ENCODE measurements at places on chromosomes 5 and 9.

GRCh38 chr5:17401470-17402288, 96.4 kb upstream of the TAF11L2 start:
- DNase-seq = no peak

- no peak for DNase-seq
Observed at GRCh38 chr9:120099065-120099464, 480.9 kb downstream of the CDK5RAP2 start.

DNA sequence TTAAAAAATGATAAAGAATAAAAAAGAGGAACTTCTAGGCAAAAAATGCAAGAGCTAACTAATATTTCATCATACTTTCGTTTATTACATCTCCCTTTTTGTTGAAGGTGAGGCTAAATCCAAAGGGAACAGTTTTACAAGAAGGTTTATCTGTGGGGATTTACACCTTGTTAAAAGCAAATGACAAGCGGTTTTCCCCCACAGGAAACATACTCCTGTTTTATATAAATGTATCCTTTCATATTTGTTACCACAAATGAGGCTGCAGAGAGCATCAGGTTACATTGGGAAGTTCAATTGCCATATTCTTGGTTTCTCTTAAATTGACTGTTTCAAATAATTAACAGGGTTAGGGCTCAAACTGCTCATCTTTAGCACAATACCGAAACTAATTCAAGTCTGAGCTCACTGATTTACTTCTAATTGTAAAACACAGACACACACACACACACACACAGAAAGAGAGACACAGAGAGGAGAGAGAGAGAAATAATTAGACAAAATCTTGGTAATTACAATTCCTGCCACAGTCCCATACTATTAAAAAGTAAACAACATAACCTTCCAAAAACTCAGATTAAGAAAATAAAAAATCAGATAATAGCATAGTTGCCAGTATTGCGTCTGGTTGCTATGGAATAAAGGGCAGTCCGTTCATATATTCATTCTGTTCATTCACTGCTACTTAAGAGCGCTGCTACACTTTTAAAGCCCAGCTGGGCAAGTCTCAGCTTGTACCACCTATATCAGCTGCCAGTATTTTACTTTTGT, 17.1 kb downstream of the RFX3 start:
- DNase-seq = no peak

GRCh38 chr5:142023836-142024235, 11.0 kb upstream of the GNPDA1 start:
- DNase-seq = no peak

DNA sequence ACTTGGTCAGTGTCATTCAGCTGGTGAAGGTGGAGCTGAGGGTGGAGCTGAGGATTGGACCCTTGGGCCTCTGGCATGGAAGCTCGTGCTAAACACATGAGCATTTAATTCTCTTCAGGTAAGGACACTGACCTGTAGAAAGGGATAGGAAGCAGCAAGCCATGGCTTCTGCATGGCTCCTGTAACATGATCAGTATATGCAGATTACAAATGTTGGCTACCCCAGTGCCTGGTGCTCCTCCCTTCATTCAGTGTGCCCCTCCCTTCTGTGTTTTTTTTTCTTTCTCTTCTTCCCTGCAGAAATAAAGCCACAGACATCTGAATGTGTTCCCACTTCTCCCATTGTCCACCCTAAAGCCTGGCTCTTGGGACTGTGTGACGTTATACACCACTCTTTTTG, 52.9 kb downstream of the ARHGAP26 start:
- DNase-seq = no peak

- DNase-seq = no peak
Observed at GRCh38 chr5:78419396-78419795, 59.0 kb downstream of the SCAMP1 start.

DNA sequence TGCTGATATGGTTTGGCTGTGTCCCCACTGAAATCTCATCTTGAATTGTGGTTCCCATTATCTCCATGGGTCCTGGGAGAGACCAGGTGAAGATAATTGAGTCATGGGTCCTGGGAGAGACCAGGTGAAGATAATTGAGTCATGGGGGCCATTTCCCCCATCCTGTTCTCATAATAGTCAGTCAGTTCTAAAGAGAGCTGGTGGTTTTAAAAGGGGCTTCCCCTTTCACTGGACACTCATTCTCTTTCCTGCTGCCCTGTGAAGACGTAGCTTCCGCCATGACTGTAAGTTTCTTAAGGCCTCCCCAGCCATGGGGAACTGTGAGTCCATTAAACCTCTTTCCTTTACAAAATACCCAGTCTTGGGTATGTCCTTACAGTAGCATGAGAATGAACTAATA, 99.6 kb downstream of the TRIM32 start:
- no peak for DNase-seq

DNA sequence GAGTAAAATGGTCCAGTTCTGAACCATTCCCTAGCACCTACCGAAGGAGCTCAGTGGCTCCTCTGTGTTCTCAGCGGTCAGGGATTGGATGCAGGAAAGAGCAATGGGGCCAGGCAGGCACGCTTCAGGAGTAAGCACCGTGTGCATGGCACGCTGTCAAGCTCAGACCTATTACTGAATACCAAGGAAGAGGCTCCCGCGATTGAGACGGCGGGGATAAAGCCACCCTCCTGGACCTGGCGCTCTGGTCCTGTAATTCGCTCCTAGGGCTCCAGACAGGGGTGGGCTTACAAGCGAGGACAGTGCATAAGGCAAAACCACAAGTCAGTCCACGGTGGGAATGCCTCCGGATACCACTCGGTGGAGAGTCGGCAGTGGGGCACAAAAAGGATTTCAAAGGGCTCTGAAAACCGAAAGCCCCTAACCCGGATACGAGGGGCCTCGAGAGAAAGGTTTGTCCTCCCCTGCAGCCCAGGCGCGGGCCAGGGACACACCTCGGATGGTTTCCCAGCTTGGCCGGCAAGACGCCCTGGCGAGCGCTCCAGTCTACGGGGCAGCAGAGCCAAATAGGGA, 988 bp downstream of the OXCT1 start:
- peak; percentile 46 for DNase-seq

DNA sequence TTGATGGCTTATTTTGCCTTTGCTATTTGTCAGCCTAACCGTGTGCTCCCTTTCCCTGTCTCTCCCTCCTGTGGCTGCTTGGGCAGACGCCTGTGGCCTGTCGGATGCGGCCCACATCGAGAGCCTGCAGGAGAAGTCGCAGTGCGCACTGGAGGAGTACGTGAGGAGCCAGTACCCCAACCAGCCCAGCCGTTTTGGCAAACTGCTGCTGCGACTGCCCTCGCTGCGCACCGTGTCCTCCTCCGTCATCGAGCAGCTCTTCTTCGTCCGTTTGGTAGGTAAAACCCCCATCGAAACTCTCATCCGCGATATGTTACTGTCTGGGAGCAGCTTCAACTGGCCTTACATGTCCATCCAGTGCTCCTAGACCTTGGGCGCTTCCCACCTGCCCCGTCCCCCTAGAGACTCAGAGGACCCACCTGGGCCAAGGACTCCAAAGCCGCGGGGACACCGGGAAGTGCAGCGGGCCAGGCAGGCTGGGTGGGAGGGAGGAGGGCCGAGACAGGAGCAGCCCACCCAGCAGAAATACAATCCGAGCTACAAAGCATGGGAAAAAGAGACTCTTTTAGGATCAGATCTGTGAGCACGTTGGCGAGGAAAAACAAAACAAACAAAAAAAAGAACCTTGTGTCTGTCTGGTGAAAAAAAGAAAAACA, 10.6 kb downstream of the NR2F1 start:
- DNase-seq = no peak

GRCh38 chr9:107707915-107708441, 218.4 kb upstream of the KLF4 start:
- no peak for DNase-seq

GRCh38 chr5:76219636-76220035, 136.5 kb downstream of the SV2C start:
- no peak for DNase-seq

- DNase-seq = no peak
Observed at GRCh38 chr5:159992566-159992965, 16.4 kb upstream of the TTC1 start.

DNA sequence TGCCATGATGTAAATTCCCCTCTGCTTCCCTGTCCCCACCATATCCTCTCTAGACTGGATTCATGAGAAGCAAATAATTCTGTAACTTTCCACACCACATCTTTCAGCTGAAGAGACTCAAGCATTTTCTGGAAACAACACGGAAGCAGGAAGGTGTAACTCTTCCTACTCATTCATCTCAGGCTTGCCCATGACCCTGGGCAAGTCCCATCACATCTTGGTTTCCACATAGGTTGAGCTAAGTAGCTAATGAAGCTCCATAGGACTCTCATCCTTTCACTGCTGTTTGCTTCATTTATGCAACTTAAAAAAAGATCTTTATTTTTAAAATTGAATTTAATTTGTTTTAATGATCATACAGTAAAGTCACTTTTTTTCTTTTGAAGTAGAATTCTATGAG, 32.7 kb upstream of the STARD4 start:
- DNase-seq = no peak

- DNase-seq = no peak
Observed at GRCh38 chr5:34718516-34718915, 62.4 kb downstream of the RAI14 start.

DNA sequence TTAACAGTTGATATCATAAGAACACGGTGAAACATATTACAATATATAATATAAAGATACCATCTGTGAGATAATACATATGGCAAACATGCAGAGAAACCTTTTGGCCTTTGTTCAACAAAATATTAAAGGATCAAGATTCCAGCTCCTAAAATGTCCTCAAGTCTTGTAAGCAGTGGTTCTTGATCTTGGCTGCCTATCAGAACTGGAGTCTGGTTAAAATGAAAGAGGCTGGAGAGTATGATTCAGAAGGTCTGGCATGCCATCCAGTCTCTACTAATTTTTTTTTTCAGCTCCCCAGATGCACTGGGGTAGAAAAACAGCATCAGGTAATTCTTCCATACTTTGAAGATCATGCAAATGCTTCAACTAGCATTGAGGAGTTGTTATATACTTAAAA, 83.2 kb downstream of the TNC start:
- DNase-seq = no peak

DNA sequence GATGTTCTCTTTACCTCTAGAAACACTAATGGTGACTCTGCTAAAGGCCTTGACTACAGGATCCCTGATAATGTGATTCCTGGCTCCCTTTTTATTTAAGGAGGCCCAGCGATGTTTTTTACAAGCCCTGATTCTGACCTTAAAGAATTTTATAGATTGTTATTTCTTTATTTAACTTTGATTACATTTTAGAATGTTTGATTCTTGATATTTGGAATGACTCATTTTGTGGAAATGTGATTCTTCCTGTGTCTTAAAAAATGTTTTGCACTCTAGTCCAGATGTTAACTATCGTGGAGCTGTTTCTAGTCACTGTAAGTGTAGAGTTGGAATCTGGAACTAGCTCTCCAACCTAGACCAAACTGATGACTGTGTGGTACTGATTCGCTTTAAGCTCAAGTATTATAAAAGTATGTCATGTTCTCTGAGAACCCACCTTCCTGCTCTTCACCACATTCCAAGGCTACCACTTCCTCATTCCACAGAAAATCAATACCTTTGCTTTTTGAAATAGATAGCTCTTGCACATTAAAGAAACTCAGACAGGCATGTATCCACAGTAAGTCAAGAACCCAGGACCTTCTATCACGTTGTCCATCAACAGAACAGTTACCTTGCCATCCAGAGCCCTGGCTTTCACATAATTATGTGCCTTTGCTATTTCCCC, 65.2 kb downstream of the JMY start:
- DNase-seq = no peak

DNA sequence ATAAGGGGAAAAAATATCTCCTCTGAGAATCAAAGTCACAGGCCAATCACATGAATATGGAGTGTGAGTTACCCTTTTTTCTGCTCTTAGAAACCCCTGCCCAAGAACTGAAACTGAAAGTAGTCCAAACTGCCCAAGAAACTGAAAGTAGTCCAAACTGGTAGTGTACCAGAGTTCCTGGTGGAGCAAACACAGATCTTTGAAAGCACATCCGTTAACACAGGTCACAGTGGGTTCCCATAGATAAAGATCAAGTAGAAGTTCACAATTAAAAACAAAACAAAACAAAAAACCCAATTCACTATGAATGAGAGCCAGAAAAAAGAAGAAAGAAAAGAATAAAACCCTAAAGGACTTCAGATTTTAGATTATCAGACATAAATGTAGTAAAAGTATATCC, 332.4 kb upstream of the EFNA5 start:
- peak; percentile 10 for DNase-seq

DNA sequence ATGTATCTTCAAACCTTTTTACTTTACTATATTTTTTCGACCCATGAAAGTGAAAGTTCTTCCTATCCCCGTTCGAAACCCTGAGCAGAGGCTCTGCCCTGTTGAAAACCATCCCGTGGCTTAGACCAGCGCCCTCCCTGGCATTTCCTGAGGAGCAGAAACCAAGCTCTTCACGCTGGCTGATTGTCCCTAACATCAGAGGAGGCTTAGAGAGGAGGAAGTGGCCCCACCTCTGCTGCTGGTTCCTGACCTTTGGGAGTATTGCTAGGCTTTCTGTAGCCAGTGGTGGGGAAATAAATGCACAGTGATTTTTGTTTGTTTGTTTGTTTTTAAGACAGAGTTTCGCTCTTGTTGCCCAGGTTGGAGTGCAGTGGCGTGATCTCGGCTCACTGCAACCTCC, 4.2 kb upstream of the PTGES start:
- DNase-seq = no peak

GRCh38 chr5:137566780-137567179, 67.7 kb upstream of the SPOCK1 start:
- DNase-seq = no peak

- DNase-seq = no peak
Observed at GRCh38 chr5:55711507-55712022, 559 bp downstream of the SLC38A9 start.

DNA sequence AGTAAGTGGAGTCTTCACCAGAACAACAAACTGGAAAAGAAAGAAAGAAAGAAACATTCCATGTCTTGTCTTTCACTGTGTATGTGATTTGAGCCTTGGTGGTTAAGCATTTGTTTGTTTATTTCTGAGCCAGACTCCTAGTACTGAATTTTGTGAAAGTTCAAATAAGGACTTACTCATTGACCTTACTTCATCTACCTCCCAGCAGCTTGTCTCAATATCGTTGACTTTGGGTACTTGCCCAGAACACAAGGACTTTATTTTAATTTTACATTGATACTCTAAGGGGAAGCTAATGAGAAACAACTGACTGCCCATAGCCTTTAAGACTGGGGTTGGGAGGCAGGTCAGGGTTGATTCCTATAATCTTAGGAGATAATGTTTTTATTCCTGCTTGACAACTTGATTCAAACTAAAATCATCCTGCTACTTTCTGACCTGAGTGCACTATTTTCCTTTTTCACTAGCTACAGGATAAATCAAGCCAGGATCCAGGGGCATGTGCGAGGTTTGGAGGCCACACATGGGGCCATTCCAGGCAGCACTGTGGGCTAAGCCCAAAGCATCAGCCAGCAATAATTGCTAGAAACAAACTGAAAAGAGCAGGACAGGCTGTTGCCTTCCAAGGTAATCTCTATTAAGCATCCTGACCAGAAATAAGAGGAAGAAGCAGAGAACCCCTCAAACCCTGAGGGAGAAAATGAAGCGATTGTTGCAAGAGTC, 138.9 kb upstream of the RUSC2 start:
- DNase-seq = no peak

DNA sequence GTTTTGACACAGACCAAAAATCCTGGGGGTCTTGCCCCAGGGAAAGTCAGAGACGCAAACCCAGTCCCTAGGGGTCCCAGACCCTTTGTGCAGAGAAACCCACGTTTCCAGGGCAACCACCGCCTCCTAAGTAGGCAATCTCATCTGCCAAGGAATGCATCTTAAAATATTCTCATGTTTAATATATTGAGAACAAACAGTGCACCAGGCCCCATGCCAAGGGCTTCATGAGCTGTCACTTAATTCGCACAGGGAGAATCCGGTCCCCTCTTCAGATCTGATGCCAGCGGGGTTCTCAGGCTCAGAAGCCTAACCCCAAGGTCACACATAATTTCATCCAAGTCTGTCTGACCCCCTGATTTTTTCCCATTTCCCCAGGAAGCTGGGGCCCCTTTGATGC, 28.8 kb downstream of the CPLX2 start:
- DNase-seq = no peak

All from mucosa of gallbladder (tissue), 1 donor.